ENCODE measurements at places on chromosomes 6 and 20.

GRCh38 chr20:63058696-63059335, 52.1 kb upstream of the BHLHE23 start:
- no peak for DNase-seq

GRCh38 chr20:37295001-37295400, 5.5 kb downstream of the MANBAL start:
- DNase-seq: no peak

- DNase-seq: peak; percentile 23
Observed at GRCh38 chr6:24719125-24719971, at the start of gene C6orf62. C6orf62 (minus strand) TSS chr6:24719154; CDS start chr6:24718668, 486 bp downstream.

DNA sequence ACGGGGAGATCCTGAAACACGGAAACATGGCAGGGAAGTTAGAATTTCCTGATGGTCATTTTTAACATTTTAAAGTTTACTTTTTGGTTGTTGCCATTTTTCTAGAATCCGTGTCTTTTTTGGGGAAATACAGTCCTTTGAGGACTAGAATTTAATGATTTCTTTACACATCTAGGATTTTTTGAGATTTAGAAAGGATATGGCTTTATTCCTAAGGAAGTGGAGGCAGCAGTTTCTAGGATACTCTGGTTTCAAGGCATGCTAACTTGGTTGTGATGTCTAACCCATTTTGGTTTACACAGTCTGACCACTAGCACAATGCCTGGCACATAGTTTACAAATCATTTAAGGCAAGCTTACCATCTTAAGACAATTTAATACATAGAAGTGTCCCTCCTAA, 1.1 kb upstream of the ZBTB2 start:
- no peak for DNase-seq

GRCh38 chr20:57647006-57647932, 27.0 kb upstream of the ZBP1 start:
- no peak for DNase-seq

DNA sequence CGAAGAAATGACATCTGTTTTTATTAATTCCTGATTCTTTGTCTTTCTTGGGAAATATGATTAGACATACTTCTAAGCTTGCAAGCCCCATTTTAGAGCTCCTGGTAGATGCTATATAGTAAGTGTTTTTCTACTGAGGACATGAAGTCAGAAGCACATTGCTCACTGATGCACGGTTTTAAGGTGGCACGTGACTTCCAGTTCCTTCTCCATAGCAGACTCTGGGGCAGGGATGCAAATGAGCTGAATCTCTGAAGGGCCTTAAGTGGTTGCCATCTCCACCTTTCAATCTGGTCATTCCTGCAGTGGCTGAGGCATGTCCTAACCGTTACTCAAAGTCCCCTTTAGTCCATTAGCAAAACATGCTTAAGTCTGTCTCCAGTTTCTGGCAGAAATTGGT, 421.2 kb upstream of the HTR1E start:
- DNase-seq: no peak

GRCh38 chr6:143224516-143224915, 163.8 kb downstream of the AIG1 start:
- no peak for DNase-seq

GRCh38 chr6:186340-186965, 105.8 kb upstream of the DUSP22 start:
- no peak for DNase-seq

DNA sequence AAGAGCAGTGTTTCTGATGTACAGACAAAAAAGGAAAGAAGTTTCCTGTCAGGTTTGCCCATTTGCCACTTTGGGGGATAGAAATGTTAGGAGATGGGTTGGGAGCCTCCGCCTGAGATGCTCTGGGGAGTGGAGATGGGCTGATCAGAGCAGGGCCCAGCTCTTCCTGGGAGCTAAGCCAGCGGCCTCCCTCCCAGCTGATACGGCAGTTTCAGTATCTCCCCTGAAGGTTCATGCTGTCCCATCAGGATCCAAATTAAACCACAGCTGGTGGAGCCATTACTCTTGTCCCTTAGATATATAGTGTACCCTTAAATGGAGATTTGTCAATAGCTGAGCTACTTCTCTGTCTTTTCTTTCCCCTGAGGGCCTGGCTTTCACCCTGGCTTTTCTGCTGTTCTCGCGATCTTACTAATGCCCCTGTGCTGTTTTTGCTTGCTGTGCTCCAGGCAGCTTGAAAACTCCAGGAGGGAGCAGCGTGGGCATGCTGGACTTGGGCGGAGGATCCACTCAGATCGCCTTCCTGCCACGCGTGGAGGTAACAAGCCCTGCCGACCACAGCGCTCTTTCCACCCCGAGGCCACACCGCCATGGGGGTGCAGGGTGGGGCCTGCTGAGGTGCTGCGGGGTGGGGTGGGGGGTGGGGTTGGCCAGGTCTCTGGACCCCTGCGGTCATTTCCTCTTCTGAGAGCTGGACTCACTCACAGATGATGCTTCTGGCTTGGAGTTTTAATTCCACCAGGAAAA, 20.9 kb downstream of the ENTPD6 start:
- DNase-seq: no peak

DNA sequence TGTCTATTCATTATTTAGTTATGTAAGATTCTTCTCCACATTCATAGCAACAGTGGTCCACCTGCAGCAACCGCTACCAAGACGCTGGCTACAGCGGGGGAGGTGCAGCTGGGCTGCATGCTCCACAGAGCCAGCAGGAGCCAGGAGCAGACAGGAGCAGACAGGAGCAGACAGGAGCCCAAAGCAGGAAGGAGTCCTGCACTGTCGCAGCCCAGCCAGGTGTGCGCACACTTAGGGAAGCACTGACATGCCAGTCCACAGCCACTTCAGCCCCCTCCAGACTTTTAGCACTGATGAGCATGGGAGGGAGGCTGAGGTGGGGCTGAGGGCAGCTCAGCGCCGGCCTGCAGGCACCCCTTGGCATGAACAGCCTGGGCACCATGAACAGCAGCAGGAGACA, 19.6 kb downstream of the KIF16B start:
- peak; percentile 92 for DNase-seq

DNA sequence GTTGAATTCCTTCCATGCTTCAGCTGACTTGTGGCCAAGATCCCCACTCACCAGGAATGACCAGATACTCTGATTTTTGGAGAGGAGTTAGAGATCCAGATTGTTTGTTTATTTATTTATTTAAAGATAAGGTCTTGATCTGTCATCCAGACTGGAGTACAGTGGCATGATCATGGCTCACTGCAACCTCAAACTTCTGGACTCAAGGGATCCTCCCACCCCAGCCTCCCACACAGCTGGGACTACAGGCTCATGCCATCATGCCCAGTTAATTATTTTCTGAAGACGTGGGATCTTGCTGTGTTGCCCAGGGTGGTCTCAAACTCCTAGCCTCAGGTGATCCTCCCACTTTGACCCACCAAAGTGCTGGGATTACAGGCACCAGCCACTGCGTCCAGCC, 4.1 kb upstream of the SPATA2 start:
- no peak for DNase-seq

DNA sequence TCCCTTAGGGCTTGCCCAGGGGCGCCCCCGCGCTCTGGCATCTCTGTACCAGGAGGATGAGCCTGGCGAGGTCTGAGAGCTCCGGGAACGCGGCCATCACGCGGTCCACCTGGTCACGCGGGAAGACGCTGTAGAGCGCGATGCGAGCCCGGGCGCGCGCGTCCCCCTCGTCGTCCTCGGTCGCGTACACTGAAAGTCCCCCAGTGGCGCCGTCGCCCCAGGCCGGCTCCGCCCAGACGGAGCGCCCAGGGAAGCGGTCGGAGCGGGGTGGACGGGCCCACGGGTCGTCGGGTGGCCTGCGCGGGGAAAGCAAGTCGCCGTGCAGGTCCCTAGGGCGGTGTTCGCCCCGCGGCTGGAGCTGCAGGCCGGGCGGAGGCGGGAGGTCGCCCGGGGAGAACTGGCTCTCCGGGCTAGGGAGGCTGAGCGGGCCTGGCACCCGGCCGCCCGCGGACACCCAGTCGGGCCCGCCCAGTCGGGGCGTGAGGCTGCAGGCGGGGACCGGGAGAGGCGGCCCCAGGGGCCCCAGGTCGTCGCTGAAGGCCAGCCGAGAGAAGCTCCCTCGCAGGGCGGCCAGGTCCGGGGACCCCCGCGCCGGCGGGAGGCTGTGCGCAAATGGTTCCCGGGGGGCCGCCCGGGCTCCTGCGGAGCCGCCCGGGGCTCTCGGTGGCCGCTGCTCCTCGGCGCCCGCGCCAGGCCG, 34.0 kb downstream of the ZC3H12D start:
- peak; percentile 80 for DNase-seq

DNA sequence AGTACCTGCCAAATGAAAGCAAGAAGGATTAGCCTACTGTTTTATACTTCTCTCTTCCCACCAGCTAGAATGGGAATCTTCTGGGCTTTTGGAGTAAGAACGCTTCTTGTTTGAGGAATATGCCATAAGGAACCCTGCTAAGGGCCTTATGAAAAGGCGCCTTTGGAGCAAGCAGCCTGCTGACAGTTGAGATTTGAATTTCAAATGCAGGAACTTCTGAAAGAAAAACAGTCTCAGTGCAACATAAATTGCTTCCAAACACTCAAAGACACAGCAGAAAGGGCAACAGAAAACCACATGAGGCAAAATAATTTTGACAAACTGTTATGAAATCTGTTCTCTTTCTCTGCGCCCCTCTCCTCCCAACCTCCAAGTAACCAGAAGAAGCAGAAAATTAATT, 149.4 kb upstream of the B3GAT2 start:
- no peak for DNase-seq

- DNase-seq: no peak
Observed at GRCh38 chr6:50451826-50452400, 261.4 kb upstream of the TFAP2D start.

- DNase-seq: no peak
Observed at GRCh38 chr20:32080783-32081182, 28.7 kb upstream of the TM9SF4 start.

GRCh38 chr20:47606983-47607613, 105.4 kb downstream of the NCOA3 start:
- DNase-seq: no peak

- no peak for DNase-seq
Observed at GRCh38 chr20:22341508-22341907, 242.9 kb downstream of the FOXA2 start.

DNA sequence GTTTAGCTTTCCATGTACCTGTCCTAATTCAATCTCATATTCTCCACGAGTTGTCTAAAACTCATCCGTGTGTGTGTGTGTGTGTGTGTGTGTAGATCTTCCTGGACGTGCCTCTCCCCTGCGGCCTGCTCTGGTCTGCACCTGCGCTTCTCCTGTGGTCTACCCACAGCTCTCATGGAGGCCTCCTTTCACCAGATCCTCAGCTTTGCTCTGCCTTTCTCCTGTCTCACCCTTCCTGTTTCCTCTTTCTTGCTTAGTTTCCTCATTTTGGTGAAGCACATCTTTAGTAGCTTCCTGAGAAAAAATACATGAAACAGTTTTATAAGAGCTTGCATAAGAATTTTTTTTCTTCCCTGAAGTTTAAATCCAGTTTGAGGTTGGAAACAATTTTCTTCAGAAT, 18.1 kb downstream of the SLX4IP start:
- DNase-seq: no peak

GRCh38 chr20:10846766-10847165, 173.0 kb upstream of the JAG1 start:
- no peak for DNase-seq

- no peak for DNase-seq
Observed at GRCh38 chr20:18324596-18325089, 36.3 kb downstream of the ZNF133 start.

DNA sequence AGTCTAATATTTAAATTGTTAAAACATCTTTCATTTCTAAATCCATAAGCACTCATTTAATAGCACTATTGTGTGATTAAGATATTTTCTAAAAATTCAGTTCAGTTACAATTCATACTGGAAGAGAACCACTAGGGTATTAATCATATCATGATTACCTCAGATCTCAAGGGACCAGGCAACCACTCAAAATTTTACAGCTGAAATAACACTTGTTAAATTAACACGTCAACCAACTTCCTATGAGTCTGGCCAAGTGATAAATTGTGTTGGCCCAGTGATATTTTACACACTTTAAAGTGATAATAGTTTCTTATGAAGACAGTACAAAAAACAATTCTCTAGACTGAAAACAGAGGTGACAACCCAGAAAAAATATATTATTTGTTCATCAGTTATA, 869.0 kb upstream of the ADGRB3 start:
- DNase-seq: no peak

- no peak for DNase-seq
Observed at GRCh38 chr6:130362128-130362527, 3.7 kb upstream of the TMEM200A start.

DNA sequence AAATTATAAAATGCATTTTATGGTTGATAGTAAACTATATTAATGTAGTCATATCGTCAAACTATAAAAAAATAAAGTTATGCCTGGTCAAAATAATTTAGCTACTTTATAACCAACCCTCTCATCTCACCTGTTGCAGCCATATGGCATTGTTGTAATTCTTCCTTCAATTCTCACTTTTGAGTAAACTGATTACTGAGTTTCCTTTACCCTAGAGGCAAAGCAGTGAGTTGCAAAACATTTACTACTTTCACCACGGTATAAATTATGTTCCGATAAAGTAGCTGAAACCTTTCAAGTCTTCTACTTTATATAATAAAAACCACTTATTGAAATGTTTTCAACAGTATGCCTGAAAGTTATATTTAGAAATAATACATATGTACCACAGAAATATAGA, 113.8 kb downstream of the AHI1 start:
- no peak for DNase-seq

DNA sequence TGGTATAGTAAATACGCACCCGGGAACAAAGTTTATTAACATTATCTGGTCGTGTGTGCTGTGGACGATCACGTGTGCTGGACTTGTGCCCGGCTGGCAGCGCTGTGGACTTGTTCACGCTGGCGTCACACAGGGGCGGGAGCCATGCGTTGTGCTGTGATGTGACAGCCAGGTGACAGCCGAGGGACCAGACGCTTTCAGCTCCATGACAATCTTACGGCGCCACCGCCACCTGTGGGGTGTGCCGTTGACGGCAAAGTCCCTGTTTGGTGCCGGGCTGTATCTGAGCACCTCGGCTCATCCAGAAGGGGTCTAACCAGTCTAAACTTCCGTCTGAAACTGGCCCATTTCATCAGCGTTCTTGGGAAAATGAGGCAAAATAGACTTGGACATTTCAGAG, 25.2 kb downstream of the DLL1 start:
- peak; percentile 38 for DNase-seq

DNA sequence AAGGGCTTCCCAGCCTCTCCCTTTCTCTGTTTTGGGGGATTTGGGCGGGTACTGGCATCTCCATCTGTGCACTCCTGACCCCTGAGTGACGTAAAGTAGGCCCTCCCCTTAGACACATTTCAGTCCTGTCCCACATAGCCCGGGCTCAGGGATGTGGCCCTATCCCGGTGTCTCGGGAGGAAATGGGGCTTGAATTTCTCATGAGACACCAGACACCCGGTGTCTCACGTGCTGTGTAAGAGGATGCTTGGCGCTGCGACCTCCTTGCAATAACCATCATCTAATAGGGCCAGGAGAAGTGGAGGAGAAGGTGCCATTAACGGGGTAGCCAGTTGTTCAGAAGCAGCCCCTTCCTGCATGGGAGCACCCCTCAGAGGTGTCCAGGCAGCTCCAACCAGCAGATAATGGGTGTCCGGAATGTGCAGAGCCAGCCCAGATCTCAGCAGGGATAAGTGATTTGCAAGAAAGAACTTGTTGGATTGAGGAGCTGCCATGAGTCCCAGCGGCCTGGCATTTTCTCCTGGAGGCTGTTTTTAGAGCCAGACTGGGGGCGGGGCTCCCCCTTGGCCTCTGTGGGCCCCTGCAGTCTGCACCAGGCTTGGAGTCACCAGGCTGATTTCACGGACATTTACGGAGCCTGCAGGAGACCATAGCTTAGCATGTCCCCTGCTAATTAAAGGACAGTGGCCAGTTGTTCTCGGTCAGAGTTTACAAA, 372.0 kb downstream of the PREX1 start:
- no peak for DNase-seq

- no peak for DNase-seq
Observed at GRCh38 chr6:153012856-153013255, 10.3 kb upstream of the MTRF1L start.
